Left cardiac atrium (tissue), 4 donors: ENCODE measurements at places on chromosomes 12 and 14. TPM values are rescaled to one million over a fixed set of nuclear protein-coding genes. Genes with fewer than 3 reads are reported as not detected.
A peak's percentile ranks its signal among the peaks of the same experiment; 100 is the strongest.

The NELL2 gene
- total RNA-seq, result 0.82 TPM

DNA sequence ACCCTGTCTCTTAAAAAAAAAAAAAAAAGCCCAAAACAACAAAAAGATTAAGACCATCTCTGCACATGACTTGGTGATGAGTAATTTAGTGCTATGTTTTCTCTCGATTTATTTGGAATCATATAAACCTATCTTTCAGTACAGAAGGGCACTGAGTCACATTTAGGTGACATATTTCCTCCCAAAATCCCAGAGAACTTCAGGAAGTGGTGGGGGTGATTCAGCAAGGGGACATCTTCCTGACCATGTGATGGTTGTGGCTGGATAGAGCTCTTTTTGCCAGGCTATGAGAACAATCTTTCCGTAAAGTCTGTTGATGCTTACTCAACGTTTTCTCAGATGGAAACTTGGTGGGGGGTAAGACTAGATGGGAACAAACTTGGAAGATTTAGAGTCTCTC lies 50.0 kb downstream of the PPFIBP1 start:
- no peak for DNase-seq

DNA sequence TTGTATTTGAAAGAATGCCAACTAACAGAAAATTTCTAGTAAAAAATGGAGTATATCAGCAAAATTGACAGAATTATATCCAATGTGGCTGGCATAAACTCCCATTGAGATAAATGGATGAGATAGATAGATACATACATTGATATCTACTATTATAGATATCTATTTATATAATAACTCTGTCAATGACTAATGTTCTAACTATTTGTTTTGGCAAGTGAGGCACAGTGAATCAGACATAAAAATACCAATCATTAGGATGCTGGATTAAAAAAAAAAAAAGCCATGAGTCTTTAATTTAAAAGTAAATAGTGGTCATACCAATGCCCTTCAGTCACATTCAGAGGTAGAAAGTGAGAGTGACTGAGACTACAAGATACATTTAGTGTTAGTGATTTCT lies 33.7 kb upstream of the GLIPR1 start:
- no peak for DNase-seq

The PLEKHD1 gene
- 0.15 TPM for total RNA-seq

The LMNTD1 gene
- total RNA-seq, result 0.82 TPM

DNA sequence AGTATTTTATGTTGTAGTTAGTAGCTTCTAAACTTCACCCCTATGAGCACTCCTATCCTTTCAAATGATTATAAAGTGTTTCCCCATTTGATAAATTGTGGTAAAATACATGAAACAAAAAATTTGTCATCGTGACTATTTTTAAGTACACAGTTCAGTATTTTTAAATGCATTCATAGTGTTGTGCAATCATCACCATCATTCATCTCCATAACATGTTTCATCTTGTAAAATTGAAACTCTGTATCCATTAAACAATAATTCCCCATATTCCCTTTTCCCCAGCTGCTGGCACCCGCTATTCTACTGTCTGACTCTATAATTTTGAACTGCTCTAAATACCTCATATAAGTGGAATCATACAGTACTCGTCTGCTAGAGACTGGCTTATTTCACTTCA lies 52.5 kb downstream of the ATP23 start:
- DNase-seq, result no peak

The NRXN3 gene
- total RNA-seq, result 1.6 TPM

DNA sequence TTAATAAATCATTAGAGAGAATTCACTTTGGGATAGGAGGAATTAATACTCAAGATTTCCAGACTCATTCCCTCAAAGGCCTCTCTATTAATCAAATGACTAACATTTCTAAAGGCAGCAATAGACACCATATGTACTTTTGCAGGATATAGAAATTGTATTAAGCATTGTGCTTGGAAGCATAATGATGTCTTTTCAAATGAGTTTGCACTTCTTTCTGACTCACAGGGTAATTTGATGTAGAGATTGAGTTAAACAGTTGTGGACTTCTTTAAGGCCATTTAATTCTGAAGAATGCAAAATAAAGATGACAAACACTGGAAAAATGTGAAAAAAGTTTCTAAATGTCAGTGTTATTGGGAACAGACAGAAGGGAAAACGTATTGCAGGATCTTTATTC lies 63.4 kb upstream of the CSRP2 start:
- no peak for DNase-seq

GRCh38 chr12:57694459-57695019 lies 607 bp downstream of the OS9 start:
- peak; percentile 32 for DNase-seq

GRCh38 chr14:90499121-90499520 lies 102.3 kb downstream of the CALM1 start:
- no peak for DNase-seq

DNA sequence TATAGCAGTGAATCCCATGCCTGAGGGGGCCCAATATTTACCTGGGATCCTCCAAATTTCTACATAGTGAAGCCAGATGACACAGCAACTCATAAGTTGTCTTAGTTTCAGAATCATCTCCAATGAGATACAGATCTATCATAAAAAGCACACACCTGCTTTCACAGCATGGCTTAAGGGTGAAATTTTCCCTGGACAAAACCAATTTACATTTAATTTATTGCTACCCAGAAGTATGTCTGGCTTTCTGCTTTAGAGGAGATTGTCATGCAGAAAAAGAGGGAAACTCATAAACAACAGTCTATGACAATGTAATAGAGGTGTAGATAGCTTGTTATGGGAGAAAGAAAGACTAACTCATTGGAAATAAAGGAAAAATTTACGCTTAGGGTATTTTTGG lies 113.0 kb downstream of the MGAT4C start:
- DNase-seq, result no peak

DNA sequence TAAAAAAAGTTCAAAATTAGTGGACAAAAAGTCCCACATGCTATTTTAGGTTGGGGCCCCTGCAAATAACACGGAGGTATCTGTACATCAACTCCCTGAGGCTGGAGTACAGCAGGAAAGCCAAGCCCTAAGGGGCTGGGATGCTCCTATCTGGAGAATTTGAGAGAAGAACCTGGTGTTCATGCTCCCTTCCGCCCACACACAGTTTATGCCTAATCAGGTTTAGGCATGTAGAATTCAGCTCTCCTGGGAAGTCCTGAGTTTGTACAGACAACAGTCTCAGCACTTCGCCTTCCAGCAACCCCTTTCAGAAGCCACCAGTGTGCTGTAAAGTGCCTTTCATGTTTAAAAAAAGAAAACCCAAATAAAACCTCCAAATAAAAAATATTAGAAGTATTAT lies 237.3 kb upstream of the GRIP1 start:
- no peak for DNase-seq

The OR4E2 gene
- total RNA-seq, result not detected

GRCh38 chr14:101776344-101776743 lies 14.8 kb downstream of the PPP2R5C start:
- DNase-seq, result no peak

- DNase-seq, result no peak
Observed at GRCh38 chr12:124030510-124030909, 57.5 kb downstream of the ZNF664 start.

- no peak for DNase-seq
Observed at GRCh38 chr12:132837693-132838409, 9.2 kb upstream of the GOLGA3 start.

GRCh38 chr14:36952689-36953088 lies 219.7 kb downstream of the SLC25A21 start:
- DNase-seq, result no peak

The GYS2 gene
- not detected for total RNA-seq

GRCh38 chr14:85088192-85088591 lies 441.8 kb upstream of the FLRT2 start:
- no peak for DNase-seq

The AGAP2 gene
- total RNA-seq, result 5.0 TPM

The CLEC1A gene
- 3.9 TPM for total RNA-seq

- peak; percentile 66 for DNase-seq
Observed at GRCh38 chr12:3200032-3200617, 122.9 kb downstream of the TSPAN9 start.

The DPPA3 gene
- not detected for total RNA-seq

The SOS2 gene
- total RNA-seq, result 25.7 TPM

The CLEC9A gene
- total RNA-seq, result not detected

The ITGA7 gene
- total RNA-seq, result 395 TPM

The OR4E1 gene
- not detected for total RNA-seq

DNA sequence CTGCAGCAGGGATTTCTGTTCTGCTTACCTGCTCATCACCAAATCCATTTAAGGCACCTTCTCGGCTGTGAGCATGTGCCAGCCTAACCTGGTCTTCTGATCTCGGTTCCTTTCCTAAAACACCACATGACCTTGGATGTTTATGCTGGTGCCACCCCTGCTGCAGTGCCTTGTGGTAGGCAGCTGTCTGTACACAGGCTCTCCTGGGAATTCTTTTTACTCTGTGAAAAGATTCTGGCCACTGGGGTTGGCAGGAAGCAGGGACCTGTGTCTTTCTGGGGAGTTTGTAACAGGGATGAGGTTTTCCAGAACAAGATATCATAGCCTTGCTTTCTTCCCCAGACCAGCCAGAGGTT lies 10.4 kb upstream of the PLEKHG3 start:
- no peak for DNase-seq

The NINJ2 gene
- 5.2 TPM for total RNA-seq

- peak; percentile 84 for DNase-seq
Observed at GRCh38 chr14:52131640-52132320, 62.9 kb upstream of the NID2 start.

DNA sequence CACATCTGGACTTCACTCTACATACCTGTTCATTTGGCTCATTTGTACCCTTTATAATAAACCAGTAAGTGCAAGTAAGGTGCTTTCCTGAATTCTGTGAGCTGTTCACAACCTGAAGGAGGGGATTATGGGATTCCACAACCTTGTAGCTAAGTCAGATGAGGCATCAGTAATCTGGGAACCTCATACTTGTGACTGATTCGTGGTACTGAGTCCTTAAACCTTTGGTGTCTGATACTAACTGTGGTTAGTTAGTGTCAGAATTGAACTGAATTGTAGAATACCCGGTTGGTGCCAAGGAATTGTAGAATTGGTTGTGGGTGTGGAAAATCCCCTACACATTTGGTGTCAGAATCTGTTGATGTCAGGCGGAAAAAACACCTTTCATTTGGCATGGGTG lies 83.4 kb downstream of the TMX1 start:
- no peak for DNase-seq

The SERPINA3 gene
- total RNA-seq, result 284 TPM

DNA sequence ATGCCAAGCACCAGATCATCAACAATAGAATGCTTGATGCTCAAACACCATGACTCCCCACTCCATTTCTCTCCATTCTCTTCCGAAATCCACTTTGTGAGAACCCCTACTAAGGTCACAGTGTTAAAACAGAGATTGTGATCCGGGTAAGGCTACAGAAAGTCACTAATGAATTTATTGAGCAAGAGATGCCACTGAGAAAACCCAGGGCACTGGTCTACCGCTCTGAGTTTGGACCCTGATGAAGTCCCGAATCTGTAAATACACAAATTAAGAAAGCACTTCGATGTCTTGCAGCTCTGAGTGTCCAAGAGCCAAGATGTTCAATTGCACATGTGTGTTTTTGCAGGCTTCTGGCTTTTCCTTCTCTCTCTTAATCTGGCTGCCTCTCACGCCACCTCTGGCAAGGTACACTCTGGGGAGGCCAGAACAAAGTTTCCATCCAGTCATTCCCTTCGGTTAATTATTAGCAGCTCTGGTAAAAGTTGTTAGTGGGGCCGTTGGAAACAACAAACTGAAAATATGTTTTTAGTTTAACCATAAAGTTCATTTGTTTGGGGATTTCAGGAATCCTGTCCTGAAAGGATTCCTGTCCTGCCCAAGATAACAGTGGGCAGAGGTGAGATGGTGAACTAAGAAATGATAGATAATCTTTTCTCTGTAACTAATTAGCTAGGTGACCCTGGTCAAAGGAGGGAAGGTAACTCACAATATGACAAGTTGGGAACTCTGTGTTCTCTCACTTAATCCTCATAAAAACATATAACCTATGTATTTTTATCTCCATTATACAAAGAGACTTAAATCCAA lies 75.4 kb downstream of the BTG1 start:
- no peak for DNase-seq

- no peak for DNase-seq
Observed at GRCh38 chr14:56715938-56716337, 94.3 kb downstream of the OTX2 start.

DNA sequence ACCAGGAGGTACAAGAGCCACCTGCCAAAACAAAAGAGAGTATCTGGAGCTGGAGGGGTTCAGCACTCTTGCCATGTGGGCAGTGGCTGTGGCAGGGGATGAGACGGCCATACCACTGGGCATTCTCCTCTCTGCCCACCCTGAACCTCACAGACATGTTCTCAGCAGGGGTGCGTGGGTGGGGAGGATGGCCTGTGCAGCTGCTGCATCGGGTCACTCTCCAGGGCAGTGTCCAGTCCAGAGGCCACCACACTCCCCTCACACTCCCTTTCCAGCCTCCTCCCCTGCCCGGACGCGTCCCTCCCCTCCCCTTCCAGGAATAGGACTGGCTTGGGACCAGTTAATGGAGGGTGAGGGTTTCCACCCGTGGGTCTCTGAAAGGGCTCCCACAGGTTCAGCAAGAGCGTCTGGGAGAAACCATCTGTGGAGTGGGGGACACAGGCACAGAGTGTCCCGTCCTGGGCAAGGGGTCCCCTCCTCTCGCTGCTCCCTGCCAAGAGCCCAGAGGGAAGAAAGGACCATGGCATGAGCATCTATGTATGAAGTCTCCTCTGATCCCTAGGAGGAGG lies 501 bp downstream of the C1R start:
- DNase-seq, result peak; percentile 79

GRCh38 chr14:49173765-49174373 lies 412.3 kb downstream of the RPS29 start:
- peak; percentile 29 for DNase-seq

The CGRRF1 gene
- 20.1 TPM for total RNA-seq

The CCND2 gene
- 202 TPM for total RNA-seq

The SERPINA5 gene
- total RNA-seq, result 9.3 TPM

- DNase-seq, result no peak
Observed at GRCh38 chr12:57330992-57331391, 80.0 kb upstream of the STAC3 start.

GRCh38 chr12:12070674-12071656 lies at the start of gene BCL2L14:
Gene BCL2L14 (plus strand): TSS chr12:12070939. CDS start chr12:12079306, 8,367 bp downstream.
- no peak for DNase-seq

DNA sequence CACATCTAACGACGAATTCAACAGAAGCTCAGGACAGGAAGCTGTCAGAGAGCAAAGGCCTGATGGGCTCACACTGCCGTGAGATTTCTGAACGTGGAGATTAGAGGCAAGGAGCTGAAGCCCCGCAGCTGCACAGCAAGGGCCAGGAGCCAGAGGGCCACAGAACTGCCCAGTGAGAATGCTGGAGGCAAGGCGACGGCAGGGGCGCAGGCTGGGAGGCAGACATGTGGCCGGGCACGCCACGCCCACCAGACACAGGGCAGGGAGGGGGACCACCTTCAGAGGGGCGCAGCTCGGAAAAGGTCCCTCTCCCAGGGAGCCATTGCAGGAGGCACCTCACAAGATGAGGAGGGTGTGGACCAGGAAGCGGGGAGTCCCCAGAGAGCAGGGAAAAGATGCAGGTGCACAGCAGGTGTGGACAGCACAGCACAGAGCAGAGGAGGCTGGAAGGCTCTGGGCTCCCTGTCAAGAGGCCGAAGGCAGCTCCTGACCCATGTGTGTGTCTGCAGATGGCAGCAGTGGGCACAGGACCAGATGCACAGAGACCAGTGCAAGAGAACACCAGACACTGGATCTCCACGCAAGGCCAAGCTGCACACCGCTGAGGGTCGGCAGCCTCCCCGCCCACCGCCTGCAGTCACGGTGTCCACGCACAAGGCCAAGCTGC lies 23.0 kb downstream of the BTBD6 start:
- DNase-seq, result no peak

- DNase-seq, result no peak
Observed at GRCh38 chr12:62021808-62022207, 238.4 kb upstream of the USP15 start.
